Uterus (tissue), 4 donors: ENCODE measurements at places on chromosomes 5 and 9. TPM values are rescaled to one million over a fixed set of nuclear protein-coding genes. Genes with fewer than 3 reads are reported as not detected.
A peak's percentile ranks its signal among the peaks of the same experiment; 100 is the strongest.

DNA sequence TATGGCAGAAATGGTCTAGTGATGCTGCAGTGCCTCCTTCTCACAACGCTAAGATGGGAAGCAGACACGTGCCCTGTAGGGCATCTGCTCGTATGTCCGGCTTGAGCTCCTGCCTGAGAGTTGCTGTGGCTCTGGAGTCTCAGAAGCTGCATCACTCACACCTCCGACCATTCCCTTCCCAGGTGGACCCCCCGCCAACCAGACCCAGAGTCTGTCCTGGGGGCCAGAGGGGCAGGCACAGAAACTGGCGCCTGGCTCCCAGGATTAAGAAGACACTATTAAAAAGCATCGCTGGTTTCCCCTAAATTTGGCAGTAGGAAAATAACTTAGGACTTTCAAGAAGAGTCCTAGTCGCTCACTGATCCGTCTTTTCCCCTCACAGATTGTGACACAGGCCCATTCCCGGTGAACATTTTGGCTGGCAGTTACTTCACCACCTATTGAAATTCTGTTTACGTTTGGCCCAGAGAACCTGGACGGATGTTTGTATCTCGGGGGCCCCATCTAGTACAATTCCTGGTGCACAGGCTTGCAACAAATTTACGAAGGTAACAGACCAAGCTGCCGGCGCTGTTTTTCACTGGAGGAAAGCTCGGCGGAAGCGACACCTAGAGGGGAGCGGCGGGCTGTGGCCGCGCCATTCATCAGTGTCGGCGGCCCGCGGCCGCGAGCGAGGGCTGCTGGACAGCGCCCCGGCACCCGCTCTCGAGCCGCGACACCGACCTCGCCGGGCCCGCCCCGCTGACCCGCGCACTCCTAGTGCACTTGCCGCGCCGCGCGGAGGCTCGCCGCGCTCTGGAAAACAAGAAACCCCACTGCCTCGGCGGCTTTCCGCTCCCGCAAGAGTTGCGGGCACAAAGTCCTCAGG lies 1.6 kb downstream of the FSTL4 start:
- no peak overlapping the region for H3K4me3 ChIP-seq
- H3K27ac ChIP-seq, result no peak overlapping the region
- H3K36me3 ChIP-seq, result no peaks in the 10 kb centered on the region
- H3K4me1 ChIP-seq, result no peaks in the 10 kb centered on the region

GRCh38 chr9:19976226-19976625 lies 187.4 kb upstream of the SLC24A2 start:
- no peaks in the 10 kb centered on the region for H3K27me3 ChIP-seq
- H3K36me3 ChIP-seq, result no peaks in the 10 kb centered on the region
- DNase-seq, result no peak
- no peak overlapping the region for H3K27ac ChIP-seq
- H3K4me1 ChIP-seq, result no peaks in the 10 kb centered on the region

- peaks cover 7% of the 10 kb centered on the region for H3K4me1 ChIP-seq
- H3K4me3 ChIP-seq, result peak overlapping the region; percentile 14
- H3K27ac ChIP-seq, result no peak overlapping the region
Measured at GRCh38 chr5:168291964-168292785, 730 bp downstream of the WWC1 start.

DNA sequence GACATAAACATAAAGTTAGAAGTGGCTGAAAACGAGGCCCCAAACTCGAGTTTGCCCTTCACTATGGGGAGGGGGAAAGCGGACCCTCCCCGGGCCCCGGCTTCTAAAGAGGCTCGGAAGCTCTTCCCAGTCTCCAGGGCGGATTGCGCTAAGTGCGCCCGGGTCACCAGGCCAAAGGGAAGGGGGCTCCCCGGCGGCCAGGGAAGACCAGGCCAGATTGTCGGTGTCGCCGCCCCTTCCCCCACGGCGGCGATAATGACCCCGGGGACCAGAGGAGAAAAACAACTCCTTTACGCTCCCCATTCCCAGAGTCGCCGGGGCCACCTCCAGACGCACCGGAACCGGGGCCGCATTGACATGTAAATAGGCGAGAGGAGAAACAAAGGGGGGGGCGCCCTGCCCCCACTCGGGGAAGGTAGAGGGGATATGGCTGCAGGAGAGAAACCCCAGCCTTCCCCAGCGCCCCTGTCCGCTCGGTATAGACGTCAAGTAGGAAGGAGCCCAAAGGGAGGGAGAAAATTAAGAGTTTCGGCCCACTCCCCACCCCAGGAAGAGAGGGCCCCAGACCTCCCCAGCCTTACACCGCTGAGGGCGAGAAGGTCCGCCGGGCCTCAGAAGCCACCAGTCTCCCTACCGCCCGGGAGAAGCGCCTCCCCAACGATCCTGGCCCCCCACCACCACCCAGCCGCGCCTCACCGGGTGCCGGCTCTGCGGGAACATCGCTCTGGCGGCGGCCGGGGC lies 1.7 kb downstream of the TLE1 start:
- no peaks in the 10 kb centered on the region for H3K36me3 ChIP-seq
- H3K27ac ChIP-seq, result peak overlapping the region; percentile 89
- H3K27me3 ChIP-seq, result no peaks in the 10 kb centered on the region
- H3K4me3 ChIP-seq, result peak overlapping the region; percentile 81
- peak; percentile 56 for DNase-seq
- no peaks in the 10 kb centered on the region for H3K4me1 ChIP-seq

DNA sequence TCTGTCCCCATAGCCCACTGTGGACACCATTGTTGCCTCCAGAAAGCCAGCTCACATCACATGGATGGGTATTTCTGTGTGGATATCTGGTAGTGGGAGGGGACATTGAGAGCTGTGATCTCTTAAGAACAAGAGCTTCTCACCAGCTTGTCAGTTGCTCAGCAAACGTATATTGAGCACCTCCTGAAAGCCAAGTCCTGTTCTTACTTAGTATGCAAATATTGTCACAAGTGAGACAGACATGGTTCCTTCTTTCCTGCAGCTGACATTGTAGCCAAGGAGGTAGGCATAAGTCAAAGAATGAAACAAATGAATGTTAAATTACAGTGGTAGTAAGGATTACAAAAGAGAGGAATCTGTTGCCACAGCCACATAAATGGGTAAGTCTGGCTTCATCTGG lies 3.8 kb downstream of the TCOF1 start:
- no peaks in the 10 kb centered on the region for H3K4me1 ChIP-seq
- DNase-seq, result no peak
- no peaks in the 10 kb centered on the region for H3K36me3 ChIP-seq
- no peak overlapping the region for H3K4me3 ChIP-seq

GRCh38 chr5:173802670-173803165 lies 85.4 kb upstream of the CPEB4 start:
- H3K4me1 ChIP-seq, result no peaks in the 10 kb centered on the region
- no peaks in the 10 kb centered on the region for H3K36me3 ChIP-seq
- H3K27ac ChIP-seq, result no peak overlapping the region
- no peak for DNase-seq
- H3K27me3 ChIP-seq, result no peaks in the 10 kb centered on the region
- H3K4me3 ChIP-seq, result no peak overlapping the region

Gene COL5A1
- 21.2 TPM for total RNA-seq

Gene PCSK1
- total RNA-seq, result not detected

Gene LCP2
- total RNA-seq, result 12.1 TPM

- H3K4me3 ChIP-seq, result no peak overlapping the region
- DNase-seq, result no peak
- no peaks in the 10 kb centered on the region for H3K27me3 ChIP-seq
- no peaks in the 10 kb centered on the region for H3K36me3 ChIP-seq
- no peak overlapping the region for H3K27ac ChIP-seq
- no peaks in the 10 kb centered on the region for H3K4me1 ChIP-seq
Measured at GRCh38 chr9:19630760-19631159, 158.1 kb downstream of the SLC24A2 start.

Gene PCDHGA8
- 0.59 TPM for total RNA-seq

DNA sequence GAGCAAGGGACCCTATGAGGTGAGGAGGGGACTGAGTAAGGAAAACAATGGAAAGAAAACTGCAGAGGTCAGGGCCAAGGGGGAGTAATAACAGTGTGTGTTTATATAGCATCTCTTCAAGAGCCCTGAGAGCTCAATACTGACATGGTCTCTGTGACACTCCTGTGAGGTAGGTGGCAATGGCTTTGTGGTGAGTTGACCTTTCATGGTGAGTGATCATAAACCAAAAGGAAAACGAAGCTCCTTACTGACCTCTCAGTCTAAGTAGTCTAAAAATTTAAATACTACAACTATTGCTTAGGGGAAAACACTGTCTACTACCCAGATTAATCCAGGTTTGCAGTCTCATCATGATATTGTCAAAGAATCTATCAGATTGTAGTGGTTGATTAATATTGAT lies 130.9 kb downstream of the SNCAIP start:
- no peaks in the 10 kb centered on the region for H3K4me1 ChIP-seq
- H3K36me3 ChIP-seq, result no peaks in the 10 kb centered on the region
- no peak overlapping the region for H3K4me3 ChIP-seq
- DNase-seq, result no peak

DNA sequence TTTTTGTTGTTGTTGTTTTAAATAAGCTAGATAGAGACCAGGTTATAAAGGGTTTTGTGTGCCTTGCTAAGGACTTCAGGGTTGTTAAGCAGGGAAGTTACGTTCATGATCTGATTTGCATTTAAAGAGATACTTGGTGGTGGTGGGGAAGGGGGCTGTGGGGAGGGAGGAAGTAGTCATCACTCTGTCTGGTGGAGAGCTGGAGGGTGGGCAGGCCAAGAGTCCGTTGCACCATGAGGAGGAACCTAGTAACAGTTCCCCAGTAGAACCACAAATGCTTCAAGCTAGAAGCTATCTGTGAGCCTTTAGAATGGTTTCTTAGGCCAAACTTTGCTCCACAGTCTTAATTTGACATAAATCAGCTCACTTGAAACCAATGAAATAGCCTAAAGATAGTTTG lies 18.7 kb upstream of the ROPN1L start:
- no peak overlapping the region for H3K27ac ChIP-seq
- no peak overlapping the region for H3K4me3 ChIP-seq
- H3K4me1 ChIP-seq, result no peaks in the 10 kb centered on the region
- no peak for DNase-seq
- no peaks in the 10 kb centered on the region for H3K36me3 ChIP-seq

- H3K27ac ChIP-seq, result no peak overlapping the region
- no peak overlapping the region for H3K4me3 ChIP-seq
Measured at GRCh38 chr9:113570749-113571711, 107.5 kb downstream of the RGS3 start.

- H3K27ac ChIP-seq, result no peak overlapping the region
- H3K27me3 ChIP-seq, result no peaks in the 10 kb centered on the region
- H3K4me1 ChIP-seq, result no peaks in the 10 kb centered on the region
- no peaks in the 10 kb centered on the region for H3K36me3 ChIP-seq
Measured at GRCh38 chr5:121497176-121497575, 354.5 kb upstream of the FTMT start.

DNA sequence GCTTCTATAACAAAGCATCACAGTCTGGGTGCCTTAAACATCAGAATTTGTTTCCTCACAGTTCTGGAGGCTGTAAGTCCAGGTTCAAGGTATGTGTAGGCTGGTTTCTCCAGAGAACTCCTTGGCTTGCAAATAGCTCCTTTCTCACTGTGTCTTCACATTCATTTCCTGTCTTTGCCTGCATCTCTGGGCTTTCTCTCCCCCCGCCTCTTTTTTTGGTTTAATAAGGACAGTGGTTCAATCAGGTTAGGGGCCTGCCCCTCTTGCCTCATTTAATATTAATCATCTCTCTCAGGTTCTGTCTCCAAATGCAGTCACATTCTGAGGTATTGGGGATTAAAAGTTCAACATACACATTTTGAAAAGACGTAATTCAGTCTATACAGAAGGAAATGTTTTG lies 225.5 kb upstream of the ATP10B start:
- H3K4me1 ChIP-seq, result no peaks in the 10 kb centered on the region
- no peak for DNase-seq
- no peaks in the 10 kb centered on the region for H3K27me3 ChIP-seq
- no peak overlapping the region for H3K4me3 ChIP-seq
- H3K27ac ChIP-seq, result no peak overlapping the region

- no peaks in the 10 kb centered on the region for H3K27me3 ChIP-seq
- H3K4me3 ChIP-seq, result no peak overlapping the region
- no peaks in the 10 kb centered on the region for H3K4me1 ChIP-seq
- no peak for DNase-seq
- H3K27ac ChIP-seq, result no peak overlapping the region
- no peaks in the 10 kb centered on the region for H3K36me3 ChIP-seq
Measured at GRCh38 chr9:109471475-109472393, 26.4 kb downstream of the PTPN3 start.

- no peak for DNase-seq
- no peak overlapping the region for H3K4me3 ChIP-seq
- no peaks in the 10 kb centered on the region for H3K4me1 ChIP-seq
- H3K27ac ChIP-seq, result no peak overlapping the region
- no peaks in the 10 kb centered on the region for H3K27me3 ChIP-seq
Measured at GRCh38 chr5:173835661-173836060, 52.5 kb upstream of the CPEB4 start.

Gene MTRR
- 18.8 TPM for total RNA-seq

DNA sequence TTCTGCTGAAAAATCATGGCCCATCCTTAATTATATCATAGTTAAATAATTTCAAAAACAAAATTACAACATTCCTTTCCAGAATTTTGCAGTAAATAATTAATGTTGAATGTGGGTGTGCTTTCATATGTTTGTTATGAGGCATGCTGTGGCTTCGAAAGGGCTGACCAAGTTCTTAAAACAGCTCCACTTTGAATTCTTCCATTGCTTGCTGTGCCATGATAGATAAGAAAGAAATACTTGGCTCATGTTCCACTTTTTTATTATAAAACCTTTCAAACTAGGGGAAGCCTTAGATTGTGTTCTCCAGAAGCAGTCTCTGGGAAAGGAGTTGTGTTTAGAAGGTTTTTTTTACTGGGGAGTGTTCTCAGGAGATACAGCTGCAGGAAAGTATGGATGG lies 1278.7 kb upstream of the DMAC1 start:
- H3K27me3 ChIP-seq, result no peaks in the 10 kb centered on the region
- H3K4me3 ChIP-seq, result no peak overlapping the region
- H3K4me1 ChIP-seq, result no peaks in the 10 kb centered on the region
- H3K27ac ChIP-seq, result no peak overlapping the region
- no peak for DNase-seq
- H3K36me3 ChIP-seq, result no peaks in the 10 kb centered on the region

DNA sequence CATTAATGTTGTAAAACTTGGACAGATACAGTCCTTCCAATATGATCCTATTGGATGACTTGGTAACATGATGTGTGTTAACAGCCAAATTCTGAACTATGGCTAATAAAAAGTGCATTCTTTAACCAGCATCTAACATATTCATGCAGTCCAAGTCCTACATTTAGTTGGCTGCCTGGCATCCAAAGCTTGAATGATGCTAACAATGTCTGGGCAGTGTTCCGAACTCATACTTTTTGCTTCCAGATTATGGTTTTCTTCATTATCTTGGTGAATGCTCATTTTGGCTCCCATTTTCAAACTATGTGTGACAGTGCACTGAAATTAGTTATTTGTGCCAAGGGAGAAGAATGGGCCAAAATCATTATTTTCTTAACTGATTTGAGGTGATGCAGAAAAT lies 2.8 kb downstream of the FAM174A start:
- H3K4me3 ChIP-seq, result no peak overlapping the region
- no peaks in the 10 kb centered on the region for H3K4me1 ChIP-seq
- no peak overlapping the region for H3K27ac ChIP-seq
- DNase-seq, result no peak
- H3K36me3 ChIP-seq, result no peaks in the 10 kb centered on the region

- H3K27me3 ChIP-seq, result no peaks in the 10 kb centered on the region
- H3K4me1 ChIP-seq, result no peaks in the 10 kb centered on the region
- no peaks in the 10 kb centered on the region for H3K36me3 ChIP-seq
- DNase-seq, result no peak
Measured at GRCh38 chr5:10017786-10018185, 231.9 kb downstream of the ATPSCKMT start.

GRCh38 chr9:89153232-89154017 lies 25.2 kb downstream of the SHC3 start:
- H3K4me1 ChIP-seq, result no peaks in the 10 kb centered on the region
- H3K27me3 ChIP-seq, result no peaks in the 10 kb centered on the region
- H3K4me3 ChIP-seq, result no peak overlapping the region
- H3K36me3 ChIP-seq, result no peaks in the 10 kb centered on the region
- no peak overlapping the region for H3K27ac ChIP-seq
